ENCODE measurements at places on chromosomes 16 and 17.

- DNase-seq = no peak
Observed at GRCh38 chr16:2429771-2430663, 770 bp downstream of the CCNF start.

- DNase-seq = no peak
Observed at GRCh38 chr17:74779501-74779900, 3.4 kb upstream of the NAT9 start.

- peak; percentile 24 for DNase-seq
Observed at GRCh38 chr17:27153005-27153404, 140.9 kb upstream of the WSB1 start.

GRCh38 chr16:75556431-75556950 lies 439 bp upstream of the TMEM231 start:
- DNase-seq = no peak

DNA sequence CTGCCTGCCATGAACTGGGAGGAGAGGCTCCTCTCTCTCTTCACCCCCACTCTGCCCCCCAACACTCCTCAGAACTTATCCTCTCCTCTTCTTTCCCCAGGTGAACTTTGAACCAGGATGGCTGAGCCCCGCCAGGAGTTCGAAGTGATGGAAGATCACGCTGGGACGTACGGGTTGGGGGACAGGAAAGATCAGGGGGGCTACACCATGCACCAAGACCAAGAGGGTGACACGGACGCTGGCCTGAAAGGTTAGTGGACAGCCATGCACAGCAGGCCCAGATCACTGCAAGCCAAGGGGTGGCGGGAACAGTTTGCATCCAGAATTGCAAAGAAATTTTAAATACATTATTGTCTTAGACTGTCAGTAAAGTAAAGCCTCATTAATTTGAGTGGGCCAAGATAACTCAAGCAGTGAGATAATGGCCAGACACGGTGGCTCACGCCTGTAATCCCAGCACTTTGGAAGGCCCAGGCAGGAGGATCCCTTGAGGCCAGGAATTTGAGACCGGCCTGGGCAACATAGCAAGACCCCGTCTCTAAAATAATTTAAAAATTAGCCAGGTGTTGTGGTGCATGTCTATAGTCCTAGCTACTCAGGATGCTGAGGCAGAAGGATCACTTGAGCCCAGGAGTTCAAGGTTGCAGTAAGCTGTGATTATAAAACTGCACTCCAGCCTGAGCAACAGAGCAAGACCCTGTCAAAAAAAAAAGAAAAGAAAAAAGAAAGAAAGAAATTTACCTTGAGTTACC lies 36.7 kb upstream of the STH start:
- DNase-seq = no peak

DNA sequence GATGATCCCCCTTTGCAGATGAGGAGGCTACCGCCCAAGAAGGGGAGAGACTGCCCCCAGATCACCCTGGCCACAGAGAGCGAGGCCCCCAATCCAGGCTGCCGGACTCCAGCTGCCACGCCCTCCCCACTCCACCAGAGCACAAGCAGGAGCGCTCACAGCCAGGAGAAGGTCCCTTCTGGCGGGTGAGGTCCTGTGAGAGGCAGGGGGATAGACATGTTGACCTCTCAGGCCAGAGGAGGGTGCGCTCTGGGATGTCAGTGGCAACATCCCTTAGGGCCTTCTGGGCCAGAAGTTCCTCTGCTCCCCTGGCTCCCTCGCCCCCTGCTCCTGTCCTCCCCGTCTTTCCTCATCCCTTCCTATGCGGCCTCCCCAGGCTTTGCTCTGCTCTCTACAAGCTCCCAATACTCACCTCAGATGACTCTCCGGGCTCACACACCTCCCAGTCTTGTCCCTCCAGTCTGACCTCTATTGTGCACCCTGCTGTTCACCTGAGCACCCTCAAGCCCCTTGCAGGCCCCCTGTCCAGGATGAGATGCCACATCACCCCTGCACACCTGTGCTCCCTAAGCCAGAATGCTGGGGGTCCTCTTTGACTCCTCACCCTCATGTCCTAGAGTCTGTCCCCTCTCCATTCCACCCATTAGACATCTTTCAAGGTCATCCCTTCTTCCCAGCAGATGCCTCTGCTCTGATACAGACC lies 5.0 kb upstream of the NXPH3 start:
- no peak for DNase-seq

GRCh38 chr16:75443298-75443697 lies 10.0 kb upstream of the CFDP1 start:
- DNase-seq = no peak

DNA sequence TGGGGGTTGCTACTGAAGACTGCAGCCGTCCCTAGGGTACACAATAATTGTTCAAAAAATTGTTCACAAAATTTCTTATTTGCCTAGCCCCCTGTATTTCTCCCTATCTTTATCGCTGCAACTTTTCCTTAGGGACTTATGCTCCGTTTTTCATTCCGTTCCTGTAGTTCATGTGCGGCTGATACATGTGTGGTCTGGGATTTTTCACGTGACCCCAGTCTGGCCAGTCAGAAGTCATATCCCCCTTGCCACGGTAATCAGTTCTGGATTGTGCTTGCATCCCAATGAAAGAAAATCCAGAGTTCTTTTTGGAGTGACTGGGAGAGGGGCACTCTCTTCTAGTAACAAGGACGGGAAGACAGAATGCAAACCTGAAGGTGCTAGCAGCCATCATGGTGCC lies 610.7 kb upstream of the C16orf82 start:
- DNase-seq = no peak

DNA sequence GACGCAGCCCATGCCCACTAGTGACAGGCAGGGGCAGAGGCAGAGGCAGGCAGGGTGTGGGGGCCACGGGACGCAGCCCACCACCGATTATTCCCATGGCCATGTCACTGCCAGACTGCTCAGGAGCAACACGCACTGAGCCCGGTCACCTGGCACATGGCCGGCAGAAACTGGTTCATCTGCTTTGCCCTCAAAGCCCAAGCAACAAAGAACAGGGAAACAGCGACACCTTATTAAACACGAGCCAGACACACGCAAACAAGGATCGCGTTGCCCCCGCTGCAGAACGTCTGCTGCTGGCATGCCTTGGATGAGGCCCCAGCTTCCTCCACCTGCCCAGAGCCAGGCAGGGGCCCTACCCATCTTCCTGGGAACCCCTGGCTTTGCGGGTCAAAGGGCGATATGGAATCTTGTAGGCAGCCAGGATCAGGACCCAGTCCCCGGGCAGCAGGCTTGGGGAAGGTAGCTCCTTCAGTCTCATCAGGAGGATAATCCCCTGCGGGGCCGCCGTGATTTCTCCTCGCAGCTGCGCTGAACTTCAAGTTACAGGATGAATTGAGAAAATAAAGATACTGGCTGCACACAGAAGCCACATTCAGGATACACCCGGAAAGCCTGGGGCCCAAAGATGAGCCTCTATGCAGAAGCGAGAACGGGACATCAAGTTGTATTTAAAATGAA lies 4.8 kb downstream of the TBC1D16 start:
- DNase-seq = no peak

- DNase-seq = peak; percentile 94
Observed at GRCh38 chr17:27282054-27282551, 11.8 kb upstream of the WSB1 start.

DNA sequence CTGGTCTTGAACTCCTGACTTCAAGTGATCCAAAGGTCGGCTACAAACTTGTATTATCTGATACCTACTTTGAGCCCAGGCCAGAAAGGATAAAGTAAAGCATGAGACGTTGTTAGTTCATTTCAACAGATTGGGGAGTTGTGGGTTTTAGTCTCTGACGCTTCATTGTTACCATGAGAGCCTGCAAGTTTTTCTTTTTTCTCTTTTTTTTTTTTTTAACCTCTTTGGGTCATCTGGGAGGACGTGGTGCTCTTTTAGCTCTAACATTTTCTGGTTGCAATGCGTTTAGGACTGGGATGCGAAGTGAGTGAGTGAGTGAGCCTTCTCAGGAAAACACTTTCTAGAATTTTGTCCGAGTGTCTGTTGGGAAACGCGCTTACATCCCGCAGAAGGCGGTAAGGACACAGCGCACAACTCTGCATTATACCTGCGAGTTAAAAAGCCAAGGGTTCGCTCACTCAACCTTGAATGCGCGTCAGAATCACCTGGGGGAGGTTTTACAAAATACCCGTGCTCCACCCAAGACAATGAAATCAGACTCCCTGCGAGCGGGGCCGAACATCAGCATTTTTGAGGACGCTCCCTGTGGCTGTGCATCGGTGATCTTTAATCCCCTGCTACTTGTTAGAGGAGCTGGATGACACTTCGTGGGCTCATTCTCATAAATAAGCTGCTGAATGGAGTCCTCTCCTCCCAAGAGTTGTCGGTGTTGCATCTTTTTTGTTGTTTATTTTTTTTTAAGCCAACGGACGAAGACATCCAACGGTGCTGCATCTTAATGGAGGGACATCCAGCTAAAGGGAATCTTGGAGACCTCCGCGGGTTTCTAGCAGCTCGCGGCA lies 629 bp upstream of the RNF135 start:
- no peak for DNase-seq

DNA sequence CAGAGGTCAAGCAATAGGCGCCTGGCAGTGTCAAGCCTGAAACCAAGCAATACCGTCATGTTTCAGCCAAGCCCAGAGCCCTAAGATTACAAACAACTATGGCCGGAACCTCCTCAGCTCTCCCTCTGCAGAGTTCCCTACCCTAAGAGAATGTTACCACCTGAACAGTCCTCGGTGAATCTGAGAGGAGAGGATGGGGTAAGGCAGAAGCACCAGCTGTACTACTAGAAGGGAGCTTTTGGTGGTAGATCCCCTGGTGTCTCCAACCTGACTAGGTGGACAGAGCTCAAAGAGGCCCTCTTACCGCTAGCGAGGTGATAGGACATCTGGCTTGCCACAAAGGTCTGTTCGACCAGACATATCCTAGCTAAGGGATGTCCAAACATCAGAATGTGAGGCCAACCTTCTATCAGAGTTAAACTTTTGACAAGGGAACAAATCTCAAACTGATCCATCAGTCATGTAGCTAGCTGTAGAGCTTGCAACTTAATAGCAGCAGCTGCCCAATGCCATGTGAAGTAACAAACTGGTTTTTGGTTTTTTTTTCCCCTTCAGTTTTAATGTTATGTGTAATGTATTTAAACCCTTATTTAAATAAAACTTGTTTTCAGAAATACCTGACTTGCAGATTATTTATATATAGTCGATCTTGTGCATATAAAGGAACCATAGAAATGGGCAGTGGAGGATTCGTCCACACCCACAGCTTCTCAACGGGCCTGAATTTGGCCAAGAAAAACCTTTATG lies 2.5 kb downstream of the EIF1 start:
- DNase-seq = no peak

GRCh38 chr16:19697756-19698318 lies 20.2 kb downstream of the KNOP1 start:
- no peak for DNase-seq

GRCh38 chr16:81932668-81933067 lies 78.6 kb downstream of the SDR42E1 start:
- no peak for DNase-seq

DNA sequence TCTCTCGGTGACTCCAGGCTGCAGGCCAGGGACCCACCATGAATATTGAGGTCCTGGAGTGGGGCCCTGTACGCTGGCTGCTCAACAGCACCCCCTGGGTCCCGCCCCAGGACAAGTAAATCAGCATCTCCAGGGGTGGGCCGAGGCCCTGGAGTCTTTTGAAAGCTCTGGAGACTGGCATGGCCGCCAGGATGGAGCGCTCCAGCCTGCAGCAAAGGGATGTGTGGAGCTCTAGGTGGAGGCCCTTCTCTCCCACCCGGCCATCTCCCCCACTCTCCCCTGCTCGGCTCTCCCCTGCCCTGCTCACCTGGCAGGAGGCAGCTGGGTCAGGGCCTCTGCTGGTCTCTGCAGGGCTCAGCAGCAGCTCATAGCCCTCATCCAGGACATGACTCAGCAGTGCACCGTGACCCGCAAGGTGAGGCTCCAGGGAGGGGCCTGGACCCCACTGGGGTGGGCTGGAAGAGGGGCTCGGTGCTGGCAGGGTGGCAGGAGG lies 16.6 kb downstream of the SGSH start:
- DNase-seq = no peak

DNA sequence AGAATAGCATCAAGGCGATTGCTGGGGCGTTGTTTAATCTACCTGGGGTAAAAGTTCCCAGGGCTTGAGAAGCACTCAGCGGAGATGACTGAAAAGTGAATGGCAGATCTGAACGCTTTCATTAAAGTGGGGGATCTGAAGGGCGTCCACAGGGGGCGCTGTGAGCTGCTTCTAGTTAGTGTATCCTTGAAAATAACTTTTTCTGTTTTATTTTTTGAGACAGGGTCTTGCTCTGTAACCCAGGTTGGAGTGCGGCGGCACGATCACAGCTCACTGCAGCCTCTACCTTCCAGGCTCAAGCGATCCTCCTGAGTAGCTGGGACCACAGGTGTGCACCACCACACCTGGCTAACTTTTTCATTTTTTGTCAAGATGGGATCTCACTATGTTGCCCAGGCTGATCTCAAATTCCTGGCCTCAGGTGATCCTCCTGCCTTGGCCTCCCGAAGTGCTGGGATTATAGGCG lies 360.4 kb downstream of the SEC14L1 start:
- no peak for DNase-seq

DNA sequence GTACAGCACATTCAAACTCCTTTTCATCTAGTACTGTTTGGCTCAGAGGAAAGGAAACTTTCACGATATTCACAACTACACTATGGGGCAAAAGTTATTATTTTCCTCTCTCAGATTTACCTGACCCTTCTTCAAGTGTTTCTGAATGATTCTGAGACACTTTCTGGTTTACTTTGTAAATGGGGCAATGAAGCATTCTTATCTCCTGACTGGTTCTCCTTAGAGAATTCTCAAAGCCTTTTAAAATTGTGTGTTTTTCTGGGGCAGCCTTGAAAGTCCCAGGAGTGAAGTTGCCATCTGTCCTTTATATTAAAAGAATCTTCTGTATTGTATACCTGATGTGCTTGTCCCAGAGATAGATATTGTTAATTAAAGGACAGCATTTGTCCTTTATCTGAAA lies 264.9 kb downstream of the FTO start:
- no peak for DNase-seq

DNA sequence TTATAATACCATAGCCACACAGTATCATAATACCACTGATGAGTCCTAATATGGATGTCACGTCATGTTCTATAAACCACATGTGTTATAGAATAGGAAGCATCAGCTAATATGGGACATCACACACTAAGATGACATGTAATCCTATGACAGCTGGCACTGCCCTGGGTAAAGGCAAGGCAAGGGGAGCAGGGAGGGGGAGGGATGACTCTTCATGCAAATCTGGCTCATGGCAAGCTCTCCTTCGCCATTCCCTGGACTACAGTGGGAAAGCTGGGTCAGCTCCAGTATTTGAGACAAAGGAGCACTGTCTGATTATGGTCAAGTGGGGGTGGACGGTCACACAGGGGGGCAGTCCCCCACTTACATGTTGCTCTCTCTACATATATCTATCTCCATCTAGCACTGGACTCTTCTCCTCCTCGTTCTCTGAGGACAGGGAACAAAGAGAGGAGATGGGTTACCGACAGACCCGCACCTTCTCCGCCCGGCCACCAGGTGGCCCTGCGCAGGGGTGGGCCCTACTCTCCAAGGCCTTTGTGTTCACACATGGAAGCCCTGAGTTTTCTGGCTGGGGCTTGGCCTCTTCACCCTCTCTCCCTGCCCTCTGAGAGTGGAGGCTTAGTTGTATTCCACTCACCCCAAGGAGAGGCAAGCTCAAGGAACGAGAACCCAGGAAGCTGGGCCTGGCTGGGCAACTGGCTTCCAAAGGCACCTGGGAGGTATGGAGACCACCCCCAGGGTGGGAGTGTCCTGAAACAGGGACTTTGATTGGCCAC lies 23.4 kb upstream of the MPO start:
- DNase-seq = no peak

- DNase-seq = no peak
Observed at GRCh38 chr17:57631871-57632270, 113.2 kb downstream of the CCDC182 start.

GRCh38 chr17:82737967-82738877 lies 2.8 kb downstream of the FN3K start:
- DNase-seq = no peak

GRCh38 chr17:74271901-74272561 lies 2.0 kb upstream of the DNAI2 start:
- no peak for DNase-seq

Data from AG09309 (cell line).